ENCODE measurements at places on chromosomes 12 and 14. TPM values are rescaled to one million over a fixed set of nuclear protein-coding genes. Genes with fewer than 3 reads are reported as not detected.

The RNASE7 gene
- total RNA-seq = not detected

The CLEC9A gene
- total RNA-seq = not detected

The ARMH4 gene
- 5.1 TPM for total RNA-seq

The CCNK gene
- 21.7 TPM for total RNA-seq

The SOCS2 gene
- 31.3 TPM for total RNA-seq

The TRIM9 gene
- total RNA-seq = 0.28 TPM

The KRT1 gene
- not detected for total RNA-seq

The PHETA1 gene
- 7.6 TPM for total RNA-seq

The SPRYD4 gene
- 1.5 TPM for total RNA-seq

The FCF1 gene
- total RNA-seq = 40.6 TPM

The ASPG gene
- total RNA-seq = not detected

The PRB2 gene
- total RNA-seq = not detected

Measured in regular cardiac myocyte (primary cell).